ENCODE measurements at places on chromosomes 12 and 14.

- ATAC-seq, result no peak
Measured at GRCh38 chr12:113867258-113867657, 98.9 kb downstream of the RBM19 start.

GRCh38 chr14:101192661-101193000, 289.1 kb upstream of the RTL1 start:
- ATAC-seq, result no peak

DNA sequence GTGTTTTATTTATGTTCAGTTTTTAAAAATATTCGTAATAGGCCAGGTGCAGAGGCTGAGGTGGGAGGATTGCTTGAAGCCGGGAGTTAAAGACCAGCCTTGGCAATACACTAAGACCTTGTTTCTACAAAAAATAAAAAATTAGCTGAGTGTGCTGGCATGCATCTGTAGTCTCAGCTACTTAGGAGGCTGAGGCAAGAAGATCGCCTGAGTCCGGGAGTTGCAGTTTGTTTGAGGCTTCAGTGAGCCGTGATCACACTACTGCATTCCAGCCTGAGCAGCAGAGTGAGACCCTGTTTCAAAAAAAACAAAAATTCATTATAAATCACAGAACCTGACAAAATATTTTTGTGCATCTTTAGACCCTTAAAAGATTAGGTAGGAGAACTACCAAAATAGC, 240.1 kb upstream of the ARHGAP5 start:
- ATAC-seq, result no peak

- ATAC-seq, result no peak
Measured at GRCh38 chr14:104826861-104827176, 25.9 kb downstream of the ZBTB42 start.

- ATAC-seq, result no peak
Measured at GRCh38 chr12:31759632-31760459, 31.0 kb upstream of the AMN1 start.

DNA sequence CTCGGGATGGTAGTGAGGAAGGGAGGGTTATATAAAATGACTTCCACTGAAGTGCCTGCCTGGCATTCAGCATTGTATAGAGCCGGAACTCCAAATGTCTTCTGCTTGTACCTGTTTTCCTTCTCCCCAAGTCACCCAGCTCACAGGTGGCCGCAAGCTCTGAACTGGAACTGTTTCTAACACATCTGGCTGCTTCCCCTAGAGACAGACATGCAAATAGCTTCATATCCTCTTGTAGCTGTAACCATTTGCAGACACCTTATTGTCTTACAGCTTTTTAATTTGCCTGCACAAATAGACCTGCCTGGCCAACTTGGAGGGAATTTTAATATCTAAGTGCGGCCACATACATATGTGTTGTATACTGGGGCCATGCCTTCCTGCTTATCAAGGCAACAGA, 126.0 kb downstream of the CHST11 start:
- ATAC-seq, result peak; percentile 40

GRCh38 chr12:45490232-45490881, 239.1 kb upstream of the ARID2 start:
- ATAC-seq, result peak; percentile 73

- no peak for ATAC-seq
Measured at GRCh38 chr12:100490056-100490455, 16.4 kb downstream of the NR1H4 start.

DNA sequence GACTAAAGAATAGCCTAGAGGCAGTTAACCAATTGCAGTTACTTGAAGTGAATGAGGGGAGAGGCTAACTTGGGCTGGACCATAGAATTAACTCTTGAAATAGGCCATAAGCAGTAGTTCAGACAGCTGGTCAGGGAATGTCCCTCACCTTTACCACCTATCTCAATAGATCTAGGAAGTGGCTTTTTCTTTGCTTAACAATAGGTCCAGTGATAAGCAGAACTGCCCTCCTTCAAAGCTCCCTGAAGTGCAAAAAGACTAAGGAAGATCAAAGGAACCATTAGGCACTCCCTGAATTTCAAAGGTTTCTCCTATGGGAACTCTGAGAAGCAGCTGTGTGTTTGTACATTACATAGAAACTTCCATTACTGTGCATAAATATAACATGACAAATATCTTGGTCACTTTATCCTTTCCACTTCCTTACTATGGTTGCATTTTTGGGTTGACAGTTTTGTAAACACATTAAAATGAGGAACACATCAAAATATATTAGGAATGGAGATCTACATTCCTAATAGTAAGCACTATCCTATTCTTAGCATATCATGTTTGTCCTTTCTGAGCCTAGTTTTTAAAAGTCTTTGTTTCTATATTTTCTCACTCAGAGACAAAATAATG, 7.2 kb upstream of the NAA30 start:
- ATAC-seq, result no peak

- no peak for ATAC-seq
Measured at GRCh38 chr12:114360485-114360884, 45.5 kb downstream of the TBX5 start.

DNA sequence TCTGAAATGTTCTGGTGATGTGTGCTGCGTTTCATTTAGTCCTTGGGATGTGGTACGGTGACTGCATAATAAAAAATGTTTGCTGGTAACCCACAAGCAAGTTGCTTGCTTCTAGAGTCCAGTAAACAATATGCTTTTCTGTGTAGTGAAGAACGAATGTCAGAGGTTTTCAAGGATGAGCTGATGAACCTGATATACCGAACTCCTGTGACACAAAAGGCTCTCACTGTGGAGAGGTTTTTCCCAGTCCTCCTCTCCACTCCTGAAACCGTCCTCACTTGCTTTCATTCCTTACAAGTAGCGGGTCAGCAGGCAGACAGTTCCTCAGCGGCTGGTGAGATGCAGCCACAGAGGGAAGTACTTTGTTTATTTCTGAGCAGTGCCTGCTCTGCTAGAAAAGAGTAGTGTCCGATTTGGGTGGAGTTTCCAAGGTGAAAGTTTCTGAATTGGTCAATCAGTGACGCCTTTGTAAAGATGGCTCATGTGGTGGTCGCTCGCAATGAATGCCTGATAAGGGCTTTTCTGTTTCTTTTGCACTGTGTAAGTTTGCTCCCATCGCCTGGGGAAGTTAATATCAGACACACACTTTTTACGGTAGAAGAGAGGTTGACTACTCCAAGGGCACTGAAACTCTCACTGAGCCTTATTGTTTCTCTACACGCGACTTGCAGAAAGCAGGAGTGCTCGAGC, 3.0 kb downstream of the ETV6 start:
- ATAC-seq, result no peak

DNA sequence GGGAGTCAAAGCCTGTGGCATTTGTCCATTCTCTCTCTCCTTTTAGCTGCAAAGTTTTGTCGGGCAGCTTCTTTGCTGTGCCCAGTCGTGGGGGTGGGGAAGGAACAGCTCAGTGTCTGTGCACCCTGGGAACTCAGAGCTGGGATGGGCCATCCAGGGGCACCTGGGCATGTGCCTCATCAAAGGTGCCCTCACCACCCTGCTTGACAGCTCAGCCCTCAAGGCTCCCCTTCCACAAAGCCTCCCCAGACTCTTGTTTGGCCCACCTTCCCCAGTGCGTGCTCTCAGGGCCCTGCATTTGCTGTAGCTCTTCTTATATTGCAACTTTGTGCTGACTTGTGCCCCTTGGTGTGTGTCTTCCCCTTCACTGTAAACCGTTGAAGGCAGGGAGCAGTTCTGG, 112.6 kb downstream of the ESRRB start:
- ATAC-seq, result no peak

DNA sequence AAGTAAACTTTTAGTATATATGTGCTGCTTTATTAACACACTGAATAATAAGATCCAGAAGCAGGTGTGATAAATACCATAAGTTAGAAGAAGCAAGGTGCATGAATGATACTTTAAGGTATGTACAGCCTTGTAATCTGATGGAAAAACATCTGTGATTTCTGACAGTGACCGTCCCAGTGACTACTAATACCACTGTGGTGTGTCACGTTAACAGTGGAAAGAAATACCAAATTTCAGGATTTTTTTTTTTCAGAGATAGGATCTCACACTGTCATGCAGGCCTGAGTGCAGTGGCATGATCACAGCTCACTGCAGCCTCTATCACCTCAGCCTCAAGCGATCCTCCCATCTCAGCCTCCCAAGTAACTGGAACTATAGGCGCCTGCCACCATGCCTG, 21.5 kb downstream of the SDS start:
- no peak for ATAC-seq

GRCh38 chr12:48788524-48788853, 400 bp downstream of the ADCY6 start:
- peak; percentile 25 for ATAC-seq

DNA sequence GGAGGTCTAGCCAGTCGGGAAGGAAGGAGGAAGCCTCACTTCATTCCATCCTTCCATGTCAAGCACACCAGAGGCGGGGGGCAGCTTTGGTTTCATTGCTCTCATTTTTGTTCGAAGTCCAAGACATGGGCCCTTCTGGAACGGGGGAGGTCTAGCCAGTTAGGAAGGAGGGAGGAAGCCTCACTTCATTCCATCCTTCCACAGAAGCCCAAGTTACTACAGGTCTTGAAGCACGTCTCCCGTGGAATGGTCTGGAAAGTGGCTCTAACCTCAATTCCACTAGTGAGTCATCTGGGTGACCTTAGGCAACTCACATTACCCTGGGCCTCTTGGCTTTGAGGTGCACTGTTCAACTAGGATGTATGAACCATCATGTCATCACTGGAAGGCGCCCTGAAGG, 156.3 kb downstream of the NTF3 start:
- ATAC-seq, result no peak

DNA sequence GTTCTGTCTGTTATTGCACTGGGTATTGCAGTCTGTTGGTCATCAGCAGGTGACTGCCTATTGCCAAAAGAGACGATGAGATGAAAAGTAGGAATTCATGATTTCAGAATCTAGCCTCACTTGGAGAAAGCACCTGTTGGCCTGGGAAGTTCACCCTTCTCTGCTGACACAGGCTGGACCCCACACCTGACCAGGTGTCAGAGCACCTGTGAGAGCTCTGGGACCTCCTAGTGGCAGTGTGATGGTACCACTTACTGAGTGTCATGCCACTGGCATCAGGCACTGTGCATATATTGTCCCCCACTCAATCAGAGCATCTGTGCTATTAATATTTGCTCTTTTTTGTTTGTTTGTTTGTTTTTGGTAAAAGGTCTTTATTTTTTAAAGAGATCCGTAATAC, 68.0 kb downstream of the RASSF3 start:
- no peak for ATAC-seq

- no peak for ATAC-seq
Measured at GRCh38 chr14:85243321-85243720, 286.6 kb upstream of the FLRT2 start.

- no peak for ATAC-seq
Measured at GRCh38 chr14:85325134-85326017, 204.6 kb upstream of the FLRT2 start.

- no peak for ATAC-seq
Measured at GRCh38 chr12:78038541-78038940, 207.8 kb downstream of the NAV3 start.

- ATAC-seq, result no peak
Measured at GRCh38 chr12:46396826-46397225, 24.3 kb upstream of the SLC38A2 start.

DNA sequence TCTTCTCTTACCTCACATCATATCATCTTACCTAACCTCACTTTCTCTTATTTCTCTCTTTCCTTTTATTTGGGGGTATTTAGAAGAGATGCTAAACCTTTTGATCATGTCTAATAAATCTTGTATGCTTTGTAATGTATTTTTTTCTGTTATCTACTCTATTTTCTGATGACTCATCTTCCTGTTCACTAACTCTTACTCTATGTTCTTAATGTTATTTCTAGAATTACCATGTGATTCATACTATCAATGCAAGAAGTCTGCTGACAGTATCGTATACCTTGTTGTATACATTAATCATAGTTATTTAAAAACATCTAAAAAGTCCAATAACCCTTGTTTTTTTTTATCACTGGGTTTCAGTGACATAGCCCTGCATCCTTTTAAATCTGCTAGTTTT, 62.3 kb downstream of the MGAT4C start:
- no peak for ATAC-seq

DNA sequence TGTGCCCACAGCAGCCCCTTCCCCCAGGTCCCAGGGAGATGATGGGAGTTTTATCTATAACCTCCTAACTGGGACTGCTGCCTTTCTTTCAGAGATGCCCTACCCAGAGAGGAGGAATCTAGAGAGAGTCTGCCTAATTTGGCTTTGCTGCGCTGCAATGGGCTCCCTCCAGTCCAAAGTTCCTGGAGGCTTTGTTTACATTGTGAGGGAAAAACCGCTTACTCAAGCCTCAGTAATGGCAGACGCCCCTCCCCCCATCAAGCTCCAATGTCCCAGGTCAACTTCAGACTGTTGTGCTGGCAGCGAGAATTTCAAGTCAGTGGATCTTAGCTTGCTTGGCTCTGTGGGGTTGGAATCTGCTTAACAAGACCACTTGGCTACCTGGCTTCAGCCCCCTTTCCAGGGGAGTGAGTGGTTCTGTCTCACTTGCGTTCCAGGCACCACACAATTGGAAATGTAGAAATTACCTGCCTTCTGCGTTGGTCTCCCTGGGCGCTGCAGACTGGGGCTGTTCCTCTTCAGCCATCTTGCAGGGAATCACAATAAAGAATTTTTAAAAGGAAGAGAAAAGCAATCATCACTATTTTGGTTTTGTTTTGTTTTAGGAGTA, 262.5 kb downstream of the FOXG1 start:
- ATAC-seq, result no peak

DNA sequence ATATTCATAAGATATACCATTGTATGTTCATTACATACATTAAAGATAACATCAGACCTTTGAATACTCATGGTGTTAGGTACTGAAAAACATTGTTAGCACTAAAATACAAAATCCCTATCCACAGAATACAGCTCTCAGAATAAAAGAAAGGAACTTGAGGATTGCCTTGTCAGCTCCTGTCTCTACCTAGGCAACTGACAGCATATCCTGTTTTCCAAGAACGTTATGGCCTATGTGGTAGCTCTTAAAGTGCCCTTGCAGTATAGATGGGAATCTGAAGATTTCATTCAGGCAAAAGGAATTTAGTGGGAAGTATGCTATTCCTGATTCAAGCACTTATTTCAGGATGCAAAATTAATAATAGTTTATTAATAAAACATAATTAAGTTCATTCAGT, 1.8 kb upstream of the PPP1R12A start:
- no peak for ATAC-seq

DNA sequence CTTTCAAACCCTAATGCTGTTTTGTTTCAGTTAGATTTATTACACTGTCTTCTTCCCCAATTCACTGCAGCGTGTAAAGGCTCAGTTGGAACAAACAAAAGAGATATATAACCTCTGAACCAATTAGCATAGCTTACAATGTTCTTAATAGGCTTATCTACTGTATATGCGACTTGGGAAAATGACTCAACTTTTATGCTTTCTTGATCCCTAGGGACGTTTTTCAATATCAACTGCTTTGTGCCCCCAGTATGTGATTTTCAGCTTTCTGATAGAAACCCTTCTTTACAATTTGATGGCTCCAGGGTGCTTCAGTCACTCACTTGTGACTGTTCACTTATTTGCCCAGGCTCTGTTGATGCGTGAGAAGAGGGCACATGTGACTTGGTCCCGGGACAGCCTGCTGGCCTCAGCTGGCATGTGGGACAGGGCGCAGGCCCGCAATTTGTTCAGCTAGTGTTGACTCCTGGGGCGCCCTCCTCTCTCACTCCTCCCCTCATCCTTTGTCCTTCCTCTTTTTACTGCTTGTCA, 107.1 kb downstream of the TMTC2 start:
- no peak for ATAC-seq

GRCh38 chr14:101153691-101154090, 250.2 kb upstream of the RTL1 start:
- ATAC-seq, result no peak
